ENCODE measurements at places on chromosomes 4 and X.

GRCh38 chr4:78876568-78877320 lies 62.5 kb downstream of the PAQR3 start:
- no peak for DNase-seq

GRCh38 chr4:6415031-6415705 lies 57.2 kb downstream of the PPP2R2C start:
- no peak for DNase-seq

DNA sequence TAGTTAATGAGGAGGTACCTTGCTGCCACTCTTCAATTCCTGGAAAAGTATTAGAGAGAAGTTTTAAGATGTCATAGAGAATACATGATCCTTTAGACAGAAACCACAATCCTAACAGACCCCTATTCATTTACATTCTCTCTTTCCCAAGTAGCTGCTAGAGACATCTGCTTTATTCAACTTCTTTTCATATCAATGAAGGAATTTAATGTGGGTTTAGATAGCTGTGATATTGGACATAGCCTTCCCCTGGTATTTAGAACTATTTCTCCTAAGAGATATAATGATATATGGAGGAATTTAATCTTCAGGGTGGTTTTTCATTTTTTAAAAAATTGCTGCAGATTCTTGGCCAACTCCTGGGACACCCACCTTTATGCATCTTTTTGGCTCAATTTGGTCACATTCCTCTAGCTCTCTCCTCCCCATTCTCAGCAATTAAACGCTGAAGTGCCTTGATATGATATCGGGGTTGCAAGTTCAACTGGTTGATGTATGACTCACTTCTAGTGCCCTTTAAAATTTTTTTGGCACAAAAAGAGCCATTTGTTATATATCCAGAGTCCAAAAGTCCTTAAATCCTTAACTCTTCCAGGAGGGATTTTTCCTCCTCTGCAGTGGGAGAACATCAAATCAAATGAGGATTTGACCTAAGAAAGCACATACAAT lies 57.6 kb downstream of the DOCK11 start:
- DNase-seq: no peak

GRCh38 chr4:93710101-93710846 lies 118.3 kb upstream of the ATOH1 start:
- DNase-seq: no peak

DNA sequence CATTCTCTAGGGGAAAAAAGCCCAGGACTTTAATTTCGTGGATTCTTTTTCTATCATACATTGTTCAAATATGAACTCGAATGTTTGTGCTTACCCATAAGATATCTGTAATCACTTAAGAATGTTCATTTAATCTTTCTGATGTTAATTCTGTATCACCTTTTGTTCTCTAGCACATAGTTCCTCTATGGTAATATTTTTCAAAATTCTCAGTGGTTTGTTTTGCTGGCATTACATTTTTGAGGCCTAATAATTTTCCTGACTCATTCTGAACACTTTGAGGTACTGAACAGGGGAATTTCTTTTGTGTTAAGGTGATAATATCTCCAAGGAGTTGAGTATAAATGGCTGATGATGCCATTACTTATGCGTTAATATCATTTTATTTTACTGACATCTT lies 490.7 kb upstream of the PITX2 start:
- no peak for DNase-seq
